ENCODE measurements at places on chromosomes 5 and 9.

DNA sequence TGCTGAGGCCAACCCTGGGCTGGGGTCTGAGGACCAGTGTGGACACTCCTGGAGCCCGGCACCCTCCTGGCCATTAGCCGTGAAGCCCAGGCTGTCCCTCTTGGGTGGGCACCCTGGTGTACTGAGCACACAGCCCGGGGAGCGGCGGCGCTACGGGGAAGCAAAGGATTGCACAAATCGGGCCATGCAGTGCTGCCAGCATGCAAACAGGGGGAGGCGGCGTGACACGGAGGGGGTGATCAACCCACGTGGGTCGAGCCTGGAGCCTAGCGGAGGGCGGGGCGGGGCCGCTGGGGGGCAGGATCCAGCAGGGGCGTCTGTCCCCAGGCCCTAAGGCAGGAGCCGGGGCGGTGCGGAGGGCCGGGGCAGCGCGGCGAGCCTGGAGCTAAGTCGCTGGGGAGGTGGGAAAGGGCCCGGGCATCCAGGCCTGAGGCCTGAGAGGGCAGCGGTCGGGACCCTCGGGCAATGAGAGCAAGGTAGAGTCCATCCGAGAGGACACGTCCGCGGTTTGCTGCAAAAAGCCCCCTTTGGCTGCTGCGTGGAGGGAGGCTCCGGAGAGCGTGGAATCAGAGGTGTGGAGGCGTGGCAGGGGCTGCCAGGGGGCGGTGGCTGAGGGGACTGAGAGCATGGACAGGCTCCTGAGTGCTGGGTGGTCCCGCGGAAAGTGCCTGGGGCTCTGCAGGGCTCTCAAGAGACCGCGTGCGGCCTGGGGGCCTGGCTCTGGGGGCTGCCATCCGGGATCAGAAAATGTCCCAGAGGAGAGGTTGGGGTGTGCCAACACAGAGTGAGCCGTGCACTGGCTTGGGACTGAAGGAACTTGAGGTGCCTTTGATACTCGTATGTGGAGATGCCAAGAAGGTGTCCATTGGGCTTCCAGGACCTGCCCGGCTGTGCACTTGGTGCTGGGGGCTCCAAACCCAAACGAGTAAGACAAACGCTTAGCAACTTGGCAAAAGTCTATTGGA is 94.2 kb downstream of the BARX1 start:
- no peak for DNase-seq

GRCh38 chr5:801472-801871 is 16.9 kb upstream of the ZDHHC11B start:
- DNase-seq: no peak

GRCh38 chr5:107464416-107464815 is 206.3 kb downstream of the EFNA5 start:
- DNase-seq: no peak

DNA sequence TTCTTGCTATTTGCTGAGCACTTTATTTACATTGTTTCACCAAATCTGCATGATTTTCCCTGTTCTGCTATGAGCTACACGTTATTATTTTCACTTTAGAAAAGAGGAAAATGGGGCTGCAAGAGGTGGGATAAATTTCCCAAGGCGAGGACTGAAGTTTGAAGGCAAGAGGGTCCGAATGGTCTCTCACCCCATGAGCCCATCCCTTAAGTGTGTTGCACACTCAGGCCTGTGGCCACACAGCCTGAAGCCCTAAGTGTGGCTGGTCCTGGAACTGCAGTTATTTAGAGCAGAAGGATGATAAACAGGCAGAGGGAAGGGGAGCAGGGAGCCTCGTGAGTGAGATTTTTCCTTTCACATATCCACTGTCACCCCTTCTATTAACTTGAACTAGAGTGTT is 7.8 kb downstream of the PDE8B start:
- no peak for DNase-seq

- no peak for DNase-seq
Measured at GRCh38 chr9:85004818-85005413, 335.4 kb downstream of the NTRK2 start.

DNA sequence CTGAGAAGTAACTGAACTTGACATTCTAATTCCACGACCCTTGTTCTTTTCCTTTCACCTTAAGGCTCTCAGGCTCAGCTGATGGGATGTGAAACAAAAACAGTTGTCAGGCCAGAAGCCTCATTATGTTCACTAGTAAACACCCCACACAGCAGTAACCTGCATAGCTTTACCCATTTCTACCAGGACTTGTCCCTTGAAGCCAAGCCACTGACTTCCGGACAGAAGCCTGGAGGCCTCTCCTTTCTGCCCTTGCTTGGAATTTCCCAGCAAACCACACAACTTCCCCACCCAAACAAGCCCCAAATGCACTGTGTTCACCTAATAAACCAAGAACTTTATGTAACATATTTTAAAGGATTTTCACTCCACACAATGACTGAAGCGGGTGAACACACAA is 19.6 kb downstream of the PRUNE2 start:
- no peak for DNase-seq

All from AG08395 (cell line).